AG10803 (cell line): ENCODE measurements at places on chromosomes 6 and 20.

DNA sequence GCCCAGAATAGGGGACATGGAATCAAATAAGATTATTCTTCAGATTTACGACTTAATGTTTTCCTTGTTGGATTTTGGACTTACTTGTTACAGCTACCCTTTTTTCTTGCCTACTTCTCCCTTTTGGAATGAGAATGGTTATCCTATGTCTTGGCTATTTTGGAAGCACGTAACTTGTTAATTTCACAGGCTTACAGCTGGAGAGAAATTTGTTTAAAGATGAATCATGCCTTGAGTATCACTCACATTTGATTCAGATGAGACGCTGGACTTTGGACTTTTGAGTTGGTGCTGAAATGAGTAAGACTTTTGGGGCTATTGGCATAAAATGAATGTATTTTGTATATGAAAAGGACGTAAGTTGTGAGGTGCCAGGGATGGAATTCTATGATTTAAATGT, 83.3 kb downstream of the SMPDL3A start:
- DNase-seq, result no peak

DNA sequence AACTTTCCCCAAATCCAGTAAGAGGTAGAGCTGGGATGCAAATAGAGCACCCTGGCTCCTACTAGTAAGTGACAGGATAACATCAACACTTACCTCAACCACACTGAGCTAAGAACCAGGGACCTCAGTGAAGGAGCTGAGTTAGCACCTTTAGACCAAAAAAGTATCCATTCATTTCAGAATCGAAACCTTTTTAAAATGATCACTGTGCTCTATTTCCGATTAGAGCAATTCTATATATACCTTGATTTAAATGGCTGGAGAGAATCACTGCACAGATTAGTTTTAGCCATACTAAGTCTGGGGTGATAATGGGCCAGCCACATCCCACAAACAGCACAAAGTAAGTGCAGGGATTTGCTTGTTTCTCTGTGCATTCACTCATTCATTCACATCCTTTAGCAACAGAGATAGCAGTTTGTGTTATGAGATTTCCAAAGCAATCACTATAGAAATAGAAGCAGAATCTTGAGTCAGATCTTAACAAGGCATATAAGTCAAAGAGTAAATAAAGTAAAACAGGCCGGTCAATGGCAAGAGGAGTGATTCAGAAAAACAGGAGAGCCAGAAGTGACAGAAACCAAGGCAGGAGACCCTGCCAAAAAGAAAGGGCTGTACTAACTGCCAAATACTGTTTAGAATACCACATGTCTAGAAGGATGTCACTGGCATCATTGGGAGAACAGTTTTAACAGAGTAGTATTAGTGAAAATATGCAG, 136.3 kb downstream of the KIF13A start:
- peak; percentile 46 for DNase-seq

DNA sequence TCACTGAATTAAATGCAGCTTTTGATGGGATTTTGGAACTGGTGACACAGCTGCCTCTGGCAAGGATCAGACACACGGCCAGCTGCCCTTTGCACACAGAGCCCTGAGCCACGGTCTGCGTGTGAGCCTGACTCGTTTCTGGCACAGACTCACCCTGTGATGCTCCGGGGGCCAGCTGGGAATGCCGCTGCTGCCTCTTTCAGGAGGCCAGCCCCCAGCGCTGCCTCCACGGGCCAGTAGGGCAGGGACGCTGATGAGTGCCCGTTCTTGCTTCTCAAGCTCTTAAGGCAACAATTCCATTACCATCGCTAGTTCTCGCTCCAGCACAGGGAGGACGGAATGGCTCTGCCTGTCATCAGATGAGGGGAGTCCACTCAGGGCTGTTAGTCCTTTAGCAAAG, 61.6 kb downstream of the IRF4 start:
- DNase-seq, result peak; percentile 3

DNA sequence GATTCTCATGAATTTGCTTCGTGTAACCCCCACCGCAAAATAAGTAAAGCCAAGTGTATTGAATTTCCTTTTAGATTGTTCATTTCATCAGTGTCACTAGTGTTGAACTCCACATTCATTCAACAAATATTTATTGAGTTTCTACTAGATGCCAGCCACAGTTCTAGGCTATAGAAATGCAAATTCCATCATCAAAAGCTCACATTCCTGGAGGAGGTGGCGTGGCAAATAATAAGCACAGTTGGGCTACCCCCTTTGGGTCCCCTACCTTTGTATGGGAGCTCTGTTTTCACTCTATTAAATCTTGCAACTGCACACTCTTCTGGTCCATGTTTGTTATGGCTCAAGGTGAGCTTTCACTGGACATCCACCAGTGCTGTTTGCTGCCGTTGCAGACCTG, 12.7 kb upstream of the ME1 start:
- DNase-seq, result no peak

DNA sequence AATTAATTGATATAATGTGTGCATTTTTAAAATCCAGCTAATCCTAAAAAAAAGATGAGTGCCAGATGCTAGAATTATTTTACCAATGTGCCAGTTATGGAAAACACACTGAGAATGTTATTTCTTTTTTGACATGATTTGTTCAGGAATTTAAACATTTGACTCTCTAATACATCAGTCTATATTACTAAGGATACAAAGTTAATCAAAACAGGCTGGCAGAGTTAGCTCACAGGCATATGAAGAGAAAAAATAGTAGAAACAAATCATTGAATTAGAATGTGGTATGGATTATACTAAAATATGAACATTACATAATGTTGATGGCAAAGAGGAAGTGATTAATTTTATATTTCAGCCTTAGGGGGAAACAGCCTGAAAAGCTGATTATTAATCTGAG, 368.3 kb upstream of the GJE1 start:
- peak; percentile 27 for DNase-seq
